ENCODE measurements at places on chromosomes 1 and 21. TPM values are rescaled to one million over a fixed set of nuclear protein-coding genes. Genes with fewer than 3 reads are reported as not detected.

DNA sequence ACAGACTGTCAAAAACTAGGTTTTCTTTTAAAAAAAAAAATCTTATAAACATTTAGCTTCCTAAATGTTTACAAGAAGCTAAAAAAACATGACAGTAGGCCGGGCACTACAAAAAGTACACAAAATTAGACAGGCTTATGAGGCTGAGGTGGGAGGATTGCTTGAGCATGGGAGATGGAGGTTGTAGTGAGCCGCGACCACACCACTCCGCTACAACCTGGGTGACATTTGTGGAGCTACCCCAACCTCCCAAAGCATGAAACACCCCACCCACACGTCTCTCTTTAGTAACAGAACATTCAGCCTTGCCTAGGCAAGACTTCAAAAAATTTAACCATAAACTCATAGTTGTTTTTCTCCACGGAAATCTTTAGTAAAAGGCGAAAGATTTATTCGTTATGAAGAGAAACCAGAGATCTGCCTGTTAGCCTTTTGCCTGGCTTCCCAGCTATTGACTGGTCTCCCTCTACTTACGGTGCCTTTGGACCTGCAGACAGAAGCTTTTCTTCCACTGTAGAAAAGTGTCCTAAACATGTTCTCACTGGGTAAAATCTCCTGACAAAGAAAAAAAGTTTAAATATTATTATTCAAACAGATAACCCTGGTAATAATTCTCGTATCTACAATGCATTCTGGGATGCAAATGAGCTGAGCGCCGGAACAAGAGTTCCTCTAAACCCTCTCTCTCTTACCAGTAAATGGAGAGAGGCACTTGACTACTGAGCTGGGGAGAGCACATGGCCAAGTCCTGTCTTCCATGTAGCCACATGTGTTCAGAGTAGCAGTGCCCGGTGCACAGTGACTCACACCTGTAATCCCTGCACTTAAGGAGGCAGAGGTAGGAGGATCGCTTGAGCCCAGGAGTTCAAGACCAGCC lies 9.2 kb downstream of the RNU5D-1 start:
- no peak for DNase-seq

- DNase-seq: no peak
Measured at GRCh38 chr1:174232761-174233160, 73.4 kb downstream of the RABGAP1L start.

DYNLT5 gene
- total RNA-seq: not detected

DNA sequence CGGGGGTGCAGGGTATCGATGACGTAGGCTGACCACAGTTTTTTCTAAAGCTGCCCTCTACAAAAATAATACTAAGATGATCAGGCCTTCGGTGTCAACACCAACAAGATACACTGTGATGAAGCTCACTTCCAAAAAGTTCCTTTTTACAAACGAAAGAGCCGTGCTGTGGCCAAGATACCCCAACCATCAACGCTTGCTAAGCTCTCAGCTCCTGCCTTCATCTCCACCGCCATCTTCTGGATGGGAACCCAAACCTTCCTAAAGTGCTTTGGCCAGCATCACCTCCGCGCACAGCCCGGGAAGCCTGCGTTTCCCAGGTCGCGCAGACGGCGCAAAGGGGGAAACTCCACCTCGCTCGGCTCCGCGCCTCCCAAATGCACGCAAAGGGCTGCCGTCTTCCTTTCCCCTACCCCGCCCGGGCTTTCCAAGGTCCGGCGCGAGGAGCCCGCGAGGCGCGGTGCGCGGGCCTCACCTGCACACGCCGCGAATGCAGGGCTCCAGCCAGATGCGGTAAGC lies 541 bp downstream of the USP48 start:
- DNase-seq: no peak

DNA sequence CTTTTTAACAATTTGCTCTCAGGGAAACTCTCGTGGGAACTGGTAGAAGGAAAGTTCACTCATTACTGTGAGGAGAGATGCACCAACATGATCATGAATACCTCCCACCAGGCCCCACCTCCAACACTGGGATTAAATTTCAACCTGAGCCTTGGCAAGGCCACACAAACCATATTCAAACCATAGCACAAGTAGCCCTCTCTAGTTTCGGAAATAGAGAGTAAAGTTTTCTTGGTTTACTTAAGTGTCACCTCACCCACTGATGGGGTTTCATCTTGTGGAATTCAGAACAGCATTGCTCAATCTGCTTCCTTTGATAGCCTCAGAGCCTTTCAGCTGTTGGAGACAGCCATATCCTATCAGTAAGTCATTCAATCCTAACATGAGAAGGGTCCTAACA lies 25.5 kb upstream of the CCSAP start:
- no peak for DNase-seq

DNA sequence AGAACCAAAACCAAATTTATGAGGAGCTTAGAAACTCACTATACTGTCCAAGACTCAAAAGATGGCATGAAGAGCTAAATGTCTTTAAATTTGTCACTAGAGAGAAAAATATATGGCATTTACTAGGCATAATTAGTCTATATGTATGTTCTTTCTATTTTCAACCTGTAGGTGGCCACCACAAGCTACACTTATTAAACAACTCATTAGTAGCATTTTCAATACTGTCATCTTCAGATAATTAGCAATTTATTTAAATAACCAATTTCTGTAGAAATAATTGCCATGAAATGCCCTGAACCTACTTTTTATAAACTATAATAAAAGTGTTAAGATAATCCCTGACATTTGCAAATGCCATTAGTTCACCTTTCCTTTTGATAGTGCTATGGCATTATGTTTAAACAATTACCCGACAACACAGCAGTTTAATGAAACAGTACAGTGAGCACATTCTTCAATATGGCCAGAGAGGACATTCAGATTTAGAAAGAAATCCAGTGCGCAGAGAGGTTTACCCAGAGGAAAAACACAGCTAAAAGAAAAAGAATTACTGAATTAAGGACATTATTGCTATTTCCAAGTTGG lies 522.5 kb downstream of the PTBP2 start:
- DNase-seq: no peak

LYST gene
- 16.0 TPM for total RNA-seq

- no peak for DNase-seq
Measured at GRCh38 chr1:15308135-15308534, 61.1 kb downstream of the FHAD1 start.

NOS1AP gene
- 6.2 TPM for total RNA-seq

BACE2 gene
- total RNA-seq: 78.8 TPM

DNA sequence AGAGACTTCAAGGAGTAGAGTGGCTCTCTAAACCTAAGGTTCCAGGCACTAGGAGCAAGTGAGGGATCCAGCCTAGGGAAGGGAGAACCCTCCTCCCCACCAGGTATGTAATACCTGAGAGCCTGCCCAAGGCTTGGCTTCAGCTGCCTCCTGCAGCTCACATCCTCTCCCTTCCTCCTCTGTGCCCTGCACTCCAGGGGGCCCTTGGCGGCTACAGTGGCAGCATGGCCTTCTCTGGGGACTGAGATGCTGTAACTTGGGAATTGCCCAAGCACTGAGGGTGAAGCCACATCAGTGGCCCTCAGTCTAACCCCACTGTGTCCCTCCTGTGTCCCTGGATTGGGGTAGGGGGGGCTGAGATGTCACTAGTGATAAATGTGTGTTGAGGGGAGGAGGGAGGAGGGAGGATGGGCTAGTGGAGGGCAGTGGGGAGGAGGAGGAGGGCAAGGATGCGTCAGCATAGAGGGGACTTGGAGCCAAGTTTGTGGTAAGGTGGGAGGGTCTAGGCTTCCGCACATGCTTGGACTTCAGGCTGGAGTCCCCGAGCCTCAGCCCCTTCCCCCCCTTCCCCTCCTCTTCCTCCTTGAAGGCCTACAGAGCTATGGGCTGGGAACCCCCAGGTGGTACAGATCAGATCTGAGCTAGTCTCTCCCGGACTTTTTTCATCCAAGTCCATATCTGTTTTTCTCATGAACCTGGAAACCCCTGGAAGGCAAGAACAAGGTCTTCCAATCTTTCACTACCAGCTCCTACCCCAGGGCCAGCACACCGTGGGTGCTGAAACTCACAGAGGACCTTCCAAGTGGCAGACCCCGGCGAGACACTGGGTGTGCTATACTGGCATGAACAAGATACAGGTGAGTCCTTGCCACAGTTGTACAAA lies 17.5 kb downstream of the COL9A2 start:
- no peak for DNase-seq

ST6GALNAC3 gene
- 1.6 TPM for total RNA-seq

DNA sequence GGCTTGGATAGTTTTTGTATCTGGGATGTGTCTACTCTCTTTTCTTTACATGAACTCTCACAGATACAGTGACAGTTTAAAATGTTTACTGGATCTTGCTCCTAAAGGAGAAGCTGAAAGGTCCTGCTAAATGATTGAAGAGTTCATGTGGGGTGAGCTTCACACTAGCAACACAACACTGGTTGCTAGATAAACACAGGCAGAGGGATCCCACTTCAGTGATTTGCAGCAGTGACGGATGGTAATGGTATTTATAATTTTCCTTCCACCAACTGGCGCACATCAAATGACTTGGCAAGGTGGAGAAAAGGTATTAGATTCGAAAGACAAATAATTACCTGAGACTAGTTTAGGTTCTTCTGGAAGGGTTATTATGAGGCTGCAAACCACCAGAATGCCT lies 270.2 kb downstream of the TBX15 start:
- no peak for DNase-seq

DNA sequence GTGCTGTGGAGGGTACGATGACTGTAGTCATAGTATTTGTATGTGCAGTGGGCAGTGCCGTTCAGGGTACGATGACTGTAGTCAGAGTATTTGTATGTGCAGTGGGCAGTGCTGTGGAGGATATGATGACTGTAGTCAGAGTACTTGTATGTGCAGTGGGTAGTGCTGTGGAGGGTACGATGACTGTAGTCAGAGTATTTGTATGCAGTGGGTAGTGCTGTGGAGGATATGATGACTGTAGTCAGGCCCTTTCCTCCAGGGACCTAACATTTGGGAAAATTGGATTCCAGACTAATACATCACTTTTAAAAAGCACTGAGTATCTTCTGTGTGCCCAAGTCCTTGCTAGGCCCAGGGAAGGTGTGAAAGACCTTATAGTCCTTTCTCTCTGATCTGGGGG lies 2.9 kb downstream of the ZNF672 start:
- DNase-seq: no peak

GRCh38 chr1:31010086-31010989 lies 55.2 kb downstream of the PUM1 start:
- DNase-seq: no peak

DNA sequence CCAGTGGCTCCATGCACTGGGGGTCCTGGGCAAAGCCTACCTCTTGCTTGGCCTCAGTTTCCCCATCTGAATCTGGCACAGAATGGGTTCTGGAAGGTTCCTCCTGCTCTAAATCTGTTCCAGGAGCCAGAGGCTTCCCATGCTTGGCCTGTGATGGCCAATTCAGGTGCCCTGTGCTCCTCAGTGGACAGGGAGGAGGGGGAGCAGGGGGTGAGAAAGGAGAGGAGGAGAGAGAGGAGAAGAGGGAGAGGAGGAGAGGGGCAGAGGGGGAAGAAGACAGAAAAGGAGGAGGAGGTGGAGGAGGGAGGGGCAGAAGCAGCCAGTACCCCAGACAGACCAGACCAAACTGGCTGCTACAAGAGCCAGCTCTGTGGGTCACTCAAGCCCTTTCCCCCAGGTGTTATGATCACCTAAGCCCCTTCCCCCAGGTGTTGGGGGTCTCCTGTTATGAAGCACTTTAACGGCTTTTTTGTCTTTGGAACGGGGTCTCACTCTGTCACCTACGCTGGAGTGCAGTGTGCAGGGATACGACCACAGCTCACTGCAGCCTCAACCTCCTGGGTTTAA lies 43.7 kb downstream of the TRIM11 start:
- no peak for DNase-seq

GRCh38 chr1:232593717-232594502 lies 36.0 kb downstream of the SIPA1L2 start:
- no peak for DNase-seq

DNA sequence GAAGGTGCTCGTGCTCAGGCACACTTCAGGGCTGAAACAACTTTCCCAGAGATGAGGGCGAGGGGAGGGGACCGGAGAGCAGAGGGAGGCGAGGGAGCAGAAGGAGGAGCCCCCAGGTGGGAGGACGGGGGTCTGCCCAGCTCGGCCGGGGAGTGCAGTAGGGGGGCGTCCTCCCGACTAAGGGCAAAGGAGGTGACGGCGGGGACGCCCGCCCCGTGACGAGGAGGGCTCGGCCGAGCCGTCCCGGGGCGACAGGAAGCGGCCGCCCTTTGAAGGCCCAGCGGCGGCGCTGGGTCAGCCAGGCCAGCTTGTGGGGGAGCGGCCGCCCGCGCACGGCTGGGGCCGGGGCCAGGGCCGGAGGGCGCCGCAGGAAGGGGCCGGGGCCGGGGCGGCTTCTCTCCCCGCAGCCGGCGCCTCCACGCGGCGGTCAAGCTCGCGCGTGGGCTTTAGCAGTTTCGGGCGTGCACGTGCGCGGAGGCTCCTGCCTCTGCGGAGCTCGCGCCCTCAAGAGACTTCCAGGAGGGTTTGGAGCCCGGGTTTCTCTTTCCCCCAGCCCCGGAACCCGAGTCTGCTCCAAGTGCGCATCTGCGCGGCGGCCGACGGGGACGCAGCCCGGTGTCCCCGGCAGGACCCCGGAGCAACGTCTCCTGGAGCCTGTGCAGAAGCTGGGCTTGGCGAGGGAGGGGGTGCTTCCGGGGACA lies 100.8 kb upstream of the SLC45A1 start:
- DNase-seq: no peak

DNA sequence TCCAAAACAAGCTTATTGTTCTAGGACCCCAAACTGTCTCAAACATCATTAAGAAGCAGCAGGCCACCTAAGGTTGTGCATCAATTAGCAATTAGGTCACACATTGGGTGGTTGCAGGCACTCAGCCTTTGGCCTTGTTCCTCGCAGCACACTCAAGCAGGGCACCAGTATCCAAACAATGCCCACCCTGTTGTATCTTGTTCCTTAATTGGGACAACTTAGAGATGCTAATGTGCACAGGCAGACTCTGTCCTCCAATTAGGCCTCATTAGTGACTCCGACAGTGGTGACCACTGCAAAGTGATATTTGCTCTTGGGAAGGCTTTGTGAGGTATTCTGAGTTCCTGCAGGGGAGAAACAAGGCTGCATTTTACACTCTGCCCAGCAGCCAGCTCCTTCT lies 515.1 kb upstream of the PTBP2 start:
- DNase-seq: no peak

KLF17 gene
- total RNA-seq: 0.18 TPM

- no peak for DNase-seq
Measured at GRCh38 chr1:158121604-158122254, 59.0 kb upstream of the CD1D start.

GSTM2 gene
- total RNA-seq: 41.3 TPM

GRCh38 chr1:63023171-63023570 lies 239.2 kb downstream of the ATG4C start:
- no peak for DNase-seq

DNA sequence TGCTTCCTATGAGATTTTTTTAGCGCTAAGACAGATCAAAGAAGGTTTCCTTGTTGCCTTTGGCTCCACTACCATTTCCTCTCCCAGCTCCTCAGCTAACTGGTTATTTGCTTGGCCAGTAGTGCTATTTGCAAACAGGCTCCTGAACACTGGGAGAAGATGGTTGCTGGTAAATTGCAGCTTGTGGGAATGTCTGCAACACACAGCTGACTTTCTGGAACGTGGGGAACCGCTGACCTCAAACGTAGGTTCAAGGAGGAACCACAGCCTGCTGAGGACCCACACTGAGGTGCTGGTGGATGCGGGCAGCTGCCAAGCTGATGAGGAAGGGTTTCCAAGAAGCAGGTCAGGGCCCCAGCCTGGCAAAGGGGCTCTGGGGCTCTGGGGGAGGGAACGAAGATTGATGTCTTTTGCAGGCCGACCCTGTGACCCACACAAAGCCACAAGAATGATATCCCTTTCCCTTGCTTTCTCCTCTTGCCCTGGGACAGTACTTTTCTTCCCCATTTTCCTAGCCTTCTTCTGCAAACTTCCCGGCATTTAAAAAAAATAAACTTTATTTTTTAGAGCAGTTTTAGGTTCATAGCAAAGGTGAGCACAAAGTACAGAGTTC lies 24.8 kb downstream of the GNG4 start:
- DNase-seq: peak; percentile 20

Data from chondrocyte (in vitro differentiated cells).